ENCODE measurements at places on chromosomes 16 and 17. TPM values are rescaled to one million over a fixed set of nuclear protein-coding genes. Genes with fewer than 3 reads are reported as not detected.

DNA sequence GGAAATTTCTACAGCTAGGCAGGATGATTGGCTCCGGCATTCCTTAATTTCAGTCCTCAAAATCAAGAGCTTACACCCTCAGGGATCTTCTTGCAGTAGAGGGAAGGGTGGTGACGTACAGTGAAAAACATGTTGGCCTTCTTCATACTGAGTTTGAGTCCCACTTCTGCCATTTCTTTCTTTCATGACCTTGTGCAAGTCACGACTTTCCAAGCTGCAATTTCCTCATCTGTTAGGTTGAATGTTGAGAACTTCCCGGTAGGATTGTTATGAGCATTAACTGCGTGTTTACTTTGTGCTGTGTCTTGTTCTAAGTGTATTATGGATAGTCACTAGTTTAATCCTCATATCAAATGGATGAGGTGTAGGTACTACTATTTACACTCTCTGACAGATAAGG lies 7.9 kb downstream of the SENP3 start:
- no peak for DNase-seq

DNA sequence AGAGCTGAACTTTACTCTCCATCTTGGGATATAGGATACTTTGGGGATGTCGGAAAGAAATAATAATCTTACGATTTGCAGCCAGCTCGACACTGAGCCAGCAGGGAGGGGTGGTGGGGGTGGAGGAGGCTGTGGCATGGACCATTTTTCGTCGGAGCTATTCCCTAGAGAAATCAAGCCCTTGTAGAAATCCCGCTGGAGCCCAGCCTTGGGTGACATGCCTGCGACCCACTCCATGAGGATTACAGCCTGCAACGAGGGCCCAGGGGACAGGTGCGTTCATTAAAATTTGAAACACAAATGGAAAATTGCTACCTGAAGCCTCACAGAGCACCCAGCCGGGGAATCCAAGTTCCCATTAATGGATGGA lies 82.8 kb upstream of the GSE1 start:
- DNase-seq = no peak

DNA sequence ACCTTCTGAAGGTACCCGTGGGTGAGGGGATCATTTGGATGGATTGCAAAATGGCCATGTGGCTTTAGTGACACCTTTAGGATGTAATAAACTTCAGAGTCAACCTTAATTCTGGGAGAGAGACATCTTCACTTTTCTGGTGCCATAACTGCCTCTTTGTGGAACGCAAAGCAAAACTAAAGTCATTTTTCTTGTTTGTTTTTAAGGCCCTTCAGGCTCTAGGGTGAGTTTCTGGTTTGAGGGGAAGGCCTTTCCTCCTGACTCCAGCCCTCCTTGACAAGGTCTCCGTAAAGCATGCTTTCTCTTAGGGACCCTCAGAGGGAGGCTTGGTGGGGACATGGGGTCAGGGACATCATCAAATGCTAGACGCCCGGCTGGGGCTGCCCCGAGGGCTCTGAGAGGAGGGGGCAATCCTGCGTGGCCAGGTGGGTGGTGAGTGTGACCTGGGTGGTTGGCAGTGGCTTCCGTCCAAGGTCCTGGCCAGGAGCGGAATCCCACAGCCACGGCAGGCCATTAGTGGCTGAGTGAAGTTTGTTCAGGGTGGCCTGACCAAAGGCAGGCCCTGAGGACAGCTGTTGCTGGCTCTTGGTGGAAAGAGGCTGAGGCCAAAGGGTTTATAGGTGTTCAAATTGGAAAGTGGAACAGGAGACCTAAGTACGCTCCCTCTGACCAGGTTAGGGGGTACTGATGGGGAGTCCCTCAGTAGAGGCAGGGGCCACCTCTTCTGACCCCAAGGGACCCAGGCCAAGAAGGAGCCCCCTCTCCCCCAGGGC lies 112.2 kb downstream of the METRNL start:
- DNase-seq = peak; percentile 36

GRCh38 chr16:79182616-79183015 lies 417.9 kb downstream of the MAF start:
- DNase-seq = no peak

The SLC5A11 gene
- total RNA-seq = 1.3 TPM

GRCh38 chr17:45230787-45231480 lies 9.2 kb downstream of the FMNL1 start:
- DNase-seq = no peak

The ELMO3 gene
- 42.1 TPM for total RNA-seq

- no peak for DNase-seq
Measured at GRCh38 chr16:82510789-82511305, 115.9 kb upstream of the CDH13 start.

DNA sequence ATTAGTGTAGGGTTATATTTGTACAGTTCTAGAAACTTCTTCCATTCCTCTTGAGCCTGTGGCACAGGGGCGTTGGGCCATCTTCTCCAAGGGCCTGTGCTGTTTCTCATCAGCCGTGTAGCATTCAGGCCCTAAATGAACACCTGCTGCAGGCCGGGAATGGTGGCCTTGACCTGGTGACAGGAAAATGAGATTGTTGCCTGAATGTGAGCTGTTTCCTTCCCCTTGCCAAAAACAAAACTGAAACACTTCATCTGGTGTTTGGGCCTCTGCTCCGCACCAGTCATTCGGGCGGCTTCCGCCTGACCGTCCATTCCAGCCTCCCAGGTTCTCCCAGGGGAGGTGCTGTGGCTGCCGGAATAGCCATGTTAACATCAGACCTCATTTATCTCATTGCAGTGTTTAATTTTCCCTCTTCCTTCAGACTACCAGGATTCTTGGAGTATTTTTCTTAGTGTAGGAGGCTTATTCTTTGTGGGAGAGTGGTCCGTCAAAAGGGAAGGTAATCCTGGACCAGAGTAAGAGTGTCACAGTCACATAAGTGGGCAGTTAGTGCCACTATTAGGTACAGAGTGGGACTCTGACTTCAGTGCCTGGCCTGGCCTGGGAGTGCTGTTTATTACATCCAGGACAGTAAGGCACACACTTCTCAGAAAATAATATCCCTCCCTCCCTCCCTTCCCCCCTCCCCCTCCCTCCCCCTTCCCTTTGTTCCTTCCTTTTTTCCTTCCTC lies 61.9 kb downstream of the WWP2 start:
- DNase-seq = no peak

DNA sequence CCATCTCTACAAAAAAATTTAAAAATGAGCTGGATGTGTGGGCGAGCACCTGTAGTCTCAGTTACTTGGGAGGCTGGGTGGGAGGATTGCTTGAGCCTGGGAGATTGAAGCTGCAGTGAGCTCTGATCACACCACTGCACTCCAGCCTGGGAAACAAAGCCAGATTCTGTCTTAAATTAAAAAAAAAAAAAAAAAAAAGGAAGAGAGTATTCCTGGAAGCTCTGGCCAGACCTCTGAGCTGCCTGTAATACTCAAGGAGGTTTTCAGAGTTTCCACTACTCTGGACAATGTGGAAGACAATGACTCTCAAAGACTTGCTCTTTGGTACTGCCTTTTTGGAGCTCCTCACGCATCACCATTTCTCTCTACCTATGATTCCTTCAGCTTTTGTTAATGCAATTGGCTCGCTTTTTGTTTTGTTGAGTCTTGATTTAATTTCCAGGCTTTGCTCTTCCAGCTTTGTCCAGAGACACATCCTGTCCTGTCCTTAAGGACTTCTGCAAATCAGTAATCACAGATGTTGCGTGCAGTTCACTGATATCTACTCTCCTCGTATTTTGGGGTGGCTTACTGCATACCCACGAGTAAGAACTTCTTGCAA lies 10.8 kb downstream of the CHD9 start:
- DNase-seq = no peak

DNA sequence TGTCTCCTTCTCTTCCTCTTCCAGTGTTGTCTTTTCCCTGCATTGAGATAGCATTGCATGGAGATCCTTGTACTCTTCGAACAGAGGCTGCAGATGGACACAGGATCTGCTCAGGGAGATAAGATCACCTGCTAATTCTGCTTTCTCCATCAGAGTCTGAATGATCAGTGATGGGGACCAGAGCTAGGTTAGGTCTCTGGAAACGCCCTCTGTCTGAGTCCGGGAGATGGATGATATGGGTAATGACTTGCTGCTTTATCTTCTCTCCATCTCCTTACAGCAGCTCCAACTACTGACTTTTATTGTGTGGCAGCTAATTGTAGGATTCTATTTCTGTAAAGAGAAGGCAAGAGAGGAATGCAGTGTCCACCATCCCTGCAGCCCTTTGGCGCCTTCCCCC lies 435.6 kb downstream of the WWOX start:
- DNase-seq = no peak
